ENCODE measurements at places on chromosomes 2 and 18. TPM values are rescaled to one million over a fixed set of nuclear protein-coding genes. Genes with fewer than 3 reads are reported as not detected.
A peak's percentile ranks its signal among the peaks of the same experiment; 100 is the strongest.

DNA sequence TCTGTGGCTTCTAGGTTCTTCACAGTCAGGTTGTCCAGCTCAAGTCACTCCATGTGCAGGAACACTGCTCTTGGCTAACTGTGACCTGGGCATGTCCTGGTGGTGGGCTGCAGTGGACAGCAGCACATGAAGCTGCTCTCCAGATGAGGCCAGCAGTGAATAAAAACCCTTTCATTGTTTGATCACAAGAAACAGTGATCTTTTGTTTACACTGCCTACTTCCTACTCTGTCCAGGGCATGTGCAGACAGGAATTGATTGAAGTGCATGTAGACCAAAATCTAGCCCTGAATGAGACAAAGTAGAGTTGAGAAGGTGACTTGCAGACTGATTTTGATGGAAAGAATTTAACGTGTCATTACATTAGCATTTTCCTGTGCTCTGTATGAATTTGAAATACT lies 34.9 kb downstream of the BCL2L11 start:
- no peak for DNase-seq

GRCh38 chr2:180461761-180462160 lies 454.7 kb upstream of the CWC22 start:
- DNase-seq = no peak

DNA sequence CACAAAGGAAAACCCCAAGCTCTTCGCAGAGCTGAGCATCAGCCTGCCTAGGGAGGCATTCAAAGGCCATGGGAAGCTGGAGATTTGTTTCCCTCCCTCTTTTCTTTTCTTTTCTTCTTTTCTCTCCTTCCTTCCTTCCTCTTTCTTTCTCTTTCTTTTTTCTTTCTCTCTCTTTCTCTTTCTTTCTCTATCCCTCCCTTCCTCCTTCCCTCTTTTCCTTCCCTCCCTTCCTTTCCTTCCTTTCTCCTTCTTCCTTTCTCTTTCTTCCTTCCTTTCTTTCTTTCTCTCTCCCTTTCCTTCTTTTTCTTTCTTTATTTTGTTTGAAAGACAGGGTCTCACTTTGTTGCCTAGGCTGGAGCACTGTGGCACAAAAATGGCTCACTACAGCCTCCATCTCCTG lies 168.4 kb upstream of the ARL4C start:
- no peak for DNase-seq

- DNase-seq = no peak
These were observed 18.9 kb upstream of the FAM98A start for GRCh38 chr2:33617989-33618388.

DNA sequence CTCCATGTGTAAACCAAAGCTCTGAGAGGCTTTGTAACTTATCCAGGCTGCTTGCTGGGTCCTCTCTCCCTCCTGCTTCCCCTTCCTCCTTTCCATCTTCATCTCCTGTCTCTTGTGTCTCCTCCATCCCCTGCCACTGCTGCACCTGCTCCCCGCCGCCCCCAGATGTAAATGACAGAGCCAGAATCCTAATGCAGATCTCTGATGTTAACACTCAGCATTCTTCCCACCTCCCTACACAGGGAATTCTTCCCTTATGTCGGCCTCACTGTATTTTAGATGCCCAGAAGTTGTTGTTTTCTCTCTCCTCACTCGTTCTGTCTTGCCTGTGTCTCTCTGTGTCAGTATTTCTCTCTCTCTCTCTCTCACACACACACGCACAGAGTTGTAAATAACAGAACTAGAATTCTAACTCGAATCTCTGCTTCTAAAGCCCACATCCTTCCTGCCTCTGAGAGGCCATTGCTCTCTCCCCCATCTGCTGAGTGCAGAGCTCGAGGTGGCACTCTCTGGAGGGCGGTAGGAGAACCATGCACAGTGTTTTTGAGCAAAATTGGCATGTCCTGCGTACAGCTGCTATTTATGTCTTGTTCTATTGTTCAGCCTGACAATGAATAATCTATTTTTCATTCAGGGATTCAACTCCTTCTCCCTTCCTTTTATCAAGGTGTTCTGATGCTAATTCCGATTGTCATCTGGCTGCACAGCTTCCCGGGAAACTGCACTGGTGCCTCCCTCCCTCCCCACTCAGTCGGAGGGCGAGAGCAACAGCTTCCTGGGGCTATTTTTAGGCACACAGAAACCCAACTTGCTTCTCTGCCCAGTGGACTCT lies 219.9 kb downstream of the SH3RF3 start:
- DNase-seq = peak; percentile 70

The AQP12B gene
- not detected for total RNA-seq

The CXCR4 gene
- 19.2 TPM for total RNA-seq

DNA sequence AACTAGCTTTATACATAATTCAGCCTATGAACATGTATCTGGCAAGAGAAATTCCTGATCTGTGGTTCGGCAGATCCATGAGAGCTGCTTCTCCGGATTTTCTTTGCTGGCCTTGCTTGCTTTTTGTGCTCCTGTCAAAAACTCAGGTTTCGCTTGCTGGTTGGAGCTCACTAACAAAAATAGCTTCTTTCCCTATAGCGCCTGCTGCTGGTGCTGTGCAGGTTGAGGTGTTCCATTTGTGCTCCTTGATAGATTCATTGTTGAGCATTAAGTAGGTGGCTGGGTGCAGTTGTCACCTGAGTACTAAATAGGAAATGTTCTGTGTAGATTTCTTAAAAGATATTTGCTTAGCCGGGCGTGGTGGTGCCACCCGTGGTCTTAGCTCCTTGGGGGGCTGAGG lies 148.1 kb downstream of the PRPF40A start:
- DNase-seq = no peak

Measured in spinal cord (tissue), 10 donors.